ENCODE measurements at places on chromosomes 3 and 15. TPM values are rescaled to one million over a fixed set of nuclear protein-coding genes. Genes with fewer than 3 reads are reported as not detected.
A peak's percentile ranks its signal among the peaks of the same experiment; 100 is the strongest.

DNA sequence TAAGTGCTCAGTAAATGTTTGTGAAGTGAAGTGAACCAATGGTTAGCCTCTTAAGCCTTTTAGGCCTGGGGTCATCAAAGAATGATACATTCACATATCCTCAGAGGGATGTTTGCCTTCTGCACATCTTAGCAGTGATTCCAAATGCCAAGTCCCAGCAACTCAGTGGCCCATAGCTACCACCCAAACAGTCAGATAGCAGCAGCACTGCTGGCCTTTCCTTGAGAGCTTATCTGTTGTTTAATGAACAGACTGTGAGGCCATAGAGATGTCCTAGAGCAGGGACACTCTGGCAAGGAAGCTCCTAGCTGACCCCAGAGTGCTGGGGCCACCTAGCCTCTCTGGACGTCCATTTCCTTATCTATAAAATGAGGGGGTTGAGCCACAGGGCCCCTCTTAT lies 86.8 kb downstream of the CYP19A1 start:
- no peak for DNase-seq

DNA sequence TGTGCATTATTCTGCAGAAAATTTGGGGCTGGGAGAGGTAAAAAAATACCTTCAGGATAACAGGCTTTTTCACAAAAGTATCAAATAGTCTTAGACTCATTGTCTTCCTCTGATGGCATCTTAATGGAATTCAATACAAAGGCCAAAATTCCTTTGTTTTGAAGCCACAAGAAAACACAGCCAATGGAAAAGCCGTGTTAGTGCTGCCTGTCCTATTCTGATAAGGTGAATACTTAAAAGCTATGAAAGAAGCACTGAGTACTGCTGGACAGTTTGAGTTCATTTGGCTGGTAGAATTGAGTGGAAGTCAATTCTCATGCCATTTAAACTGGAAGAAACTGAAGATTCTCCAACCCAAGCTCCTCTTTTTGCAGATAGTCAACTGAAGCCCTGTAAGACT lies 395.3 kb upstream of the TPRG1 start:
- no peak for DNase-seq

DNA sequence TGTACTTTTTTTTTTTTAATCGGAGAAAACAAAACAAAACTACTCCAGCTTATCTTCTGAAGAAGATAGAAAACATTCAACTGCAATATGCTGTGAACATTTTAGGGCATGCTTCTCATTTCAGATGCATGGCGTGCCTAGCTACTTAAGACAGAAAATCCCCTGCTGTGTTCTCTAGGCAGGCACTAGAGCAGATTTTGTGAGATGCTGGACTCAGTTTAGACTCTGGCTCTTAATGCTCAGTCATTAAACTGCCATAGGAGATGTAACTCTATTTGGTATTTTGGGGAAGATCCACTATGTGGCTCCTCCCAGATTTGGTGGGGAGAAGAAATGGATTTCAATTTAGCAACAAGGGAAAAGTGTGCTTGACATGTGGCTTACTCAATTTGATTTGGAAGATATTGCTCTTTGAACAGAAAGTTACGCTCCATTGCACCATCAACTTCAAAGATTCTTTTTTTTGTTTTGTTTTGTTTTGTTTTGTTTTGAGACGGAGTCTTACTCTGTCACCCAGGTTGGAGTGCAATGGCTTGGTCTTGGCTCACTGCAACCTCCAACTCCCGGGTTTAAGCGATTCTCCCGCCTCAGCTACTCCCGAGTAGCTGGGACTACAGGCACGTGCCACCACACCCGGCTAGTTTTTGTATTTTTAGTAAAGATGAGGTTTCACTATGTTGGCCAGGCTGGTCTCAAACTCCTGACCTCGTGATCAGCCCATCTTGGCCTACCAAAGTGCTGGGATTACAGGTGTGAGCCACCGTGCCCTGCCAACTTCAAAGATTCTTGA lies 62.0 kb upstream of the LEKR1 start:
- DNase-seq = no peak

- no peak for DNase-seq
These were observed 2.2 kb downstream of the CHRNA5 start for GRCh38 chr15:78567531-78567930.

- DNase-seq = no peak
These were observed 191.5 kb upstream of the SLC24A5 start for GRCh38 chr15:47929138-47929803.

- peak; percentile 26 for DNase-seq
These were observed 610 bp downstream of the ARID3B start for GRCh38 chr15:74541494-74542165.

GRCh38 chr15:89387140-89387903 lies 52.7 kb upstream of the POLG start:
- DNase-seq = no peak

DNA sequence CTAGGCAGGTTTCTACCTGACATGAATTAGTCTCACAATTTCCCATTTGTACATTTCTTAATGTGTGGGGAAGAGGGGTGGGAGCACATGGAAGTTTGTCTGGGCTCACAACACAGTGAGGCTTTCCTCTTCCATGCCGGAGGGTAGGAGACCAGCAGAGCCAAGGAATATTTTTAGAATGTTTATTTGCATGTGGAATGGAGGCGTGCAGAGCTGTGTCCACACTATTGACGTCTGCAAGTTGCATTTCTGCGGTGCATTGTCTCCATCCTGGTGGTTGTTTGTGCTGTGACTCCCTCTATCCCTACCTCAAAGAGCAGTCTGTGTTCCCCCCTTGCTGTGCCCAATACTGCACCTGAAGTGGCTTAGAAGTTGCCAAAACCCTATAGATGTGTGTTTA lies 103.1 kb upstream of the LRTM1 start:
- no peak for DNase-seq

DNA sequence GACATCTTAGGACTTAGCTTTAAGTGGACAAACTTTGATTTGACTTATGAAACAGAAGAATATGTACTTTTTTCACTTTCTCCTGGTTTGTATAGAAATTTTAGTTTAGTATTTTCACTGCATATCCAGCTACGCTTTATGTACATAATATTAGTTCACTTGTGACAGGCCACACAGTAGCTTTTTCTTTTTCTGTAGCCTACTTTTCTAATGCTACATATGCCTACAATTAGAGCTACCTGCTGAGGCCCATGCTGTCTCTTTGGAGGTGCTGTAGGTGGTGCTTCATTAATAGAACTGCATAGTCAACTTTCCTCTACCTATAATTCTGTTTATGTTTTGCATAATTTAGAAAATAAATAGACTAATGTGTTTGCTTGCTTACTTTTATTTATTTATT lies 191.6 kb downstream of the NLGN1 start:
- DNase-seq = no peak

GRCh38 chr3:78268716-78269668 lies 1229.1 kb downstream of the ROBO2 start:
- DNase-seq = no peak

DNA sequence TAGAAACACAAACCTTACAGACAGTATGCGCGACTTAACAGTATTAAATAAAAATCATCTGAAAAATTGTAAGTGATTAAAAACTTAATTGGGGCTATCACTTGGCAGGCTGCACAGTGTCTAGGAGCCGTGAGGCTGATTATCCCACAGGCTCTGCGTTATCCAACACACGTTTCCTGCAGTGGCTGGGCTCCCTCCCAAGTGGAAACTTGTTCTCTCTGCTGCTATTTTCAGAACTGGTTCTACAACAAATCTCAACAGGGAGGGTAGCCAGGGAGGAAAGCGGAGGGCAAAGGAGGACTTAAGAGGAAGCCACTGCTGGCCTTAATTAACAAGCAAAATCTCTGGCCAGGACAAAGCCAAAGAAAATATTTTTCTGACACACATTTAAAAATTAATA lies 555.2 kb downstream of the MAGI1 start:
- DNase-seq = no peak

- no peak for DNase-seq
These were observed 28.0 kb upstream of the DCUN1D1 start for GRCh38 chr3:183008303-183008702.

- no peak for DNase-seq
These were observed 418.2 kb downstream of the CNTN4 start for GRCh38 chr3:2516762-2517441.

GRCh38 chr3:16534640-16535262 lies 21.3 kb upstream of the RFTN1 start:
- no peak for DNase-seq

- DNase-seq = no peak
These were observed 14.3 kb upstream of the FILIP1L start for GRCh38 chr3:100128565-100128964.

DNA sequence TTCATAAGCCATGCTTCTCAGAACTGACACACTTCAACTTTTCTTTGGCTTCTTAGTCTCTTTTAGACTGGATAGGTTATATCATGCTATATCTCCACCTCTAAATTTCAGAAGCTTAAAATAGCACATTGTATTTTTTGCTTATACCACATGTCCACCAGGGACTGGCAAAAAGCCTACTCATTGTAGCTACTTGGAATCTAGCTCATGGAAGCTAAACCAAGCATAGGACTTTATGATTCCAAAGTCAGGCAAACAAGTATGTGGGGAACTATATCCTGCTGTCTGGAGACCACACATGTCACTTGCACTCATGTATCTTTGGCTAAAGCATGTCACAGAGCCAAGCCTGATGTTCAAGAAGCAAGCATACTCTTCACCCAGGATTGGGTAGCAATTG lies 245.0 kb upstream of the RASGRP1 start:
- no peak for DNase-seq

DNA sequence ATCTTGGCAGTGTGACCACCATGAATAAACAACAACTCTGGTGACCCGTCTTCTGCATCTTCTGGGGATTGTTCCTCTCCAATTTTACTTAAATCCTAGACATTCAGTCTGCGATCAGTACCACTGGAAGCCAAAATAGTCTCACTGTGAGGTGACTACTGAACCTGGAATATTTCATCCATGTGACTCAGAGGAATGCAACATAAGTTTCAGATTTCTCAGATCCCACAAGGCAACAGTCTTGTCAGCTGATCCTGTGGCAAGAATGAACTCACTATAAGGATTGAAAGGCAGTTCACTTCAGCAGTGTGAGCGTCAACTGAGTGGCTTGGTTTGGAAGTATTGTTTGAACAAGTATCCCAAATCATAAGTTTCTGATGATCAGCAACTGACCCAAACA lies 13.2 kb downstream of the NSUN3 start:
- DNase-seq = no peak

- DNase-seq = no peak
These were observed 70.1 kb upstream of the GLCE start for GRCh38 chr15:69090197-69090948.

- no peak for DNase-seq
These were observed 52.1 kb upstream of the IQSEC1 start for GRCh38 chr3:13125092-13126015.

- DNase-seq = no peak
These were observed 3.8 kb upstream of the KIF23 start for GRCh38 chr15:69410248-69410874.

- DNase-seq = no peak
These were observed 222.9 kb downstream of the DTWD1 start for GRCh38 chr15:49843725-49844124.

DNA sequence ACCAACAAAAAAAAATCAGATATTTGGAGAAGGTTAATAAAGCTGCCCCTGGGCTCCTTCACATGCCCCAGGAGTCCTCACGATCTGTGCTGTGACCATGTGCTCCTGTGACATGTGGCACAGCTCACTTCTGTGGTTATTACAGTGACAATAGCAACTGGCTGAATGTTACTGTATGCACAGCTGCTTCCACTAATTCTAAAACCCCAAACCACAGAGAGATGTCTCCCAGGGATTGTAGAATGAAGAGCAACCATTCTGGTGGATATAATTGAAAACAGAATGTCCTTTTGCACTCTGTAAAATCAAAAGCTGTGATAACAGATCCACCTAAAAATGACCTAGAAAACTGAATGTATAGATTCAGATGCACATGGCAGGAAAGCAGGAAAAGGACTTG lies 489.2 kb upstream of the CNTN4 start:
- no peak for DNase-seq

GRCh38 chr15:29589416-29589815 lies 232.9 kb downstream of the TJP1 start:
- DNase-seq = no peak

Gene CIB2
- total RNA-seq = 1.4 TPM

Gene ALDH1A2
- 29.4 TPM for total RNA-seq

Gene CLSTN2
- total RNA-seq = 35.8 TPM

Gene PBRM1
- total RNA-seq = 117 TPM

Gene FBXO40
- 0.06 TPM for total RNA-seq

Gene ITGA11
- 3.8 TPM for total RNA-seq

Gene FANCD2OS
- total RNA-seq = not detected

Gene CDCP1
- 30.7 TPM for total RNA-seq

Gene GOLGA6L22
- not detected for total RNA-seq

Gene NUP210
- total RNA-seq = 9.1 TPM

Gene CMTM7
- 34.7 TPM for total RNA-seq

Gene MCTP2
- 78.1 TPM for total RNA-seq

Gene PLSCR4
- total RNA-seq = 191 TPM

Gene PCLAF
- total RNA-seq = not detected

Gene ZPLD1
- total RNA-seq = not detected

Measured in omental fat pad (tissue), 4 donors.